ENCODE measurements at places on chromosomes 12 and 14.

DNA sequence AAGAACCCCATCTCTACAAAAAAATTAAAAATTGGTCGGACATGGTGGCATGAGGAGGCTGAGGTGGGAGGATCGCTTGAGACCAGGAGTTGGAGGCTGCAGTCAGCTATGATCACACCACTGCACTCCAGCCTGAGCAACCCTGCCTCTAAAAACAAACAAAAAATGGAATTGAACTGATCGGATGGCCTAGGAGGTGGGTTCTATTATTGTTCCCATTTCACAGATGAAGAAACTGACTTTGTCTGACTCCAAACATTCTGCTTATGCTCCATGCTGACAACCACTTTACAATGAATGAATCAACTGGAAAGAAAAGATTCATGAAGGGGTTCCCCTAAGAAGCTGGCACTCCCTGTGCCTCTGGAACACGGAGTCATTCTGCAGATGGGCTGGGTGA is 47.3 kb downstream of the TRPV4 start:
- DNase-seq, result no peak

DNA sequence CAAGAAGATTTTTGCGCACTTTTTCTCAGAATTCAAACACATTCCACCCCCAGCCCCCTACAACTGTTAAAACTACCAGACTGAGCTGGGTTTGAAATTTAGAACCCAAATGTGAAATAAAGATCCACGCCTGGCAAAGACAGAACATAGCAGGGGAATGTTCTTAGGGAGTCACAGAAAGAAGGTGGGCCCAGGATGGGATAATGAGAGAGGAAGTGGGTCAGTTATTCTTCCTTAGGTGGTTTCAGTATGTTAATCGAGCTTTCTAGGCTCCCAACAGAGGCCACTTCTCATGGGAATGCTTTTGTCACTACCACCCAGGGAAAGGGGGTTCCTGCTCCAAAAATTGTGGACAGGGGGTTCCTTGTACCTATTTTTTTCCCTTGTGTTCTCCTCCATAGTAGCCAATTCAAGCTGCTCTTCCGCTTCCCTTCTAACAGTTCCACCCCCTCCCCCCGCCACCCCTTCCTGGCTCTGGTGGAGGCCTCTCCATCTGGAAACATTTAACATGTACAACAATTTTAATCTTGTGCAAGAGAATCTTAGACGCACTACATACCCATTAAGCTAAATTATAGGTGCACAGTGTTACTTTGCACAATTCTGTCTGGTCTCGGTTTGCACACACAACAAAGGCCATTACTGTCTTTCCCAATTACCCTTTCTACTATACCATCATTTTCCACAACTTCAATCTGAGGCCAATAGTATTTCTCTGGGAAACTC is 218.1 kb downstream of the MON2 start:
- DNase-seq, result peak; percentile 89

DNA sequence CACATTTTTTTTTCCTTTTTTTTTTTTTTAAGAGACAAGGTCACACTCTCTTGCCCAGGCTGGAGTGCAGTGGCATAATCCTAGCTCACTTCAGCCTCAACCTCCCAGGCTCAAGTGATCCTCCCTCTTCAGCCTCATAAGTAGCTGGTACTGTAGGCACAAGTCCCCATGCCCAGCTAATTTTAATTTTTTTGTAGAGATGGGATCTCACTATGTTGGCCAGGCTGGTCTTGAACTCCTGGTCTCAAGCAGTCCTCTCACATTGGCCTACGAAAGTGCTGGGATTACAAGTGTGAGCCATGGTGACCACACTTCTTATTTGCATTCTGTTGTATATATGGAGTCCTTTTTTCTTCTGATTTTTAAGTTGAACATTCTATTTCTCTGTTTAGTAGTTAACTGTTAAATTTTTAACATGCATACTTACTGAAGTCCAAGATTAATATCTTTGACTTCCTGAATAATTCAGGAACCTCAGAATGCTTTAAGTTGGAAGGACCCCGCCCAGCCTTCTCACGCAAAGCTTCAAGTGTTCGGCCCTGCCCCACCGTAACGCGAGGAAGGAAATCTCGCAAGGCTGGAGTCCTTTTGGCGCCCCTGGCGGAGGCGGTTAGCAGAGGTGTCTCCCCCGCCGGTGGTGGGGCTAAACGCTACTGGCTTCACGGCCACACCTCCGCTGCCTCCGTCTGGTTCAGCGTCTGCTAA is 21.6 kb downstream of the SPATS2 start:
- DNase-seq, result no peak

GRCh38 chr14:20745571-20746358 is at the start of gene EDDM3A:
Gene EDDM3A, plus strand, starts transcription at chr14:20745887. Its CDS starts 1,694 bp downstream, at chr14:20747581.
- DNase-seq, result no peak

- no peak for DNase-seq
Observed at GRCh38 chr12:120666571-120667390, 20.2 kb upstream of the MLEC start.

DNA sequence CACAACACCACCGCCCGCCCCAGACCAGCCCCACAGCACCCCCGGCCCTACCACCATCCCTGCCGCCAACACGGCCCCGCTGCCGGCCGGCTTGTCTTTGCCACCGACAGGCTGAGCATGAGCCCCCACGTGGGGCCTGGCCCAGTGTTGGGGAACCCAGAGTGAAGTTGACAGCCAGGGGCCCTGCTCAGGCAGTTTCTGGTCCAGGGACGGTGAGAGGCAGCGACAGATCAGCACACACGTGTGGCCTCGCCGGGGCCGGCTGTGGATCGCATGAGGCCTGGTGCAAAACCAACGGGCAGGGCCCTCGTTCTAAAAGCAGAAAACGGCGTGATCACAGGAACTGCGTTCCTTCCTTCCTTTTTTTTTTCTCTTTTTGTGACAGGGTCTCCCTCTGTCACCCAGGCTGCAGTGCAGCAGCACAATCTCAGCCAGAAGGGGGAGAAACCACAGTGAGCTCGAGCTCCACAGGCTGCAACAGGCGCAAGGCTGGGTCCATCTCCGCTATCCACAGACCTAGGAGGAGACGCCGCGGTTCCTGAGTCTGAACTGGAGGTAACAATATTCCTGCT is 50.5 kb upstream of the FBRSL1 start:
- no peak for DNase-seq

DNA sequence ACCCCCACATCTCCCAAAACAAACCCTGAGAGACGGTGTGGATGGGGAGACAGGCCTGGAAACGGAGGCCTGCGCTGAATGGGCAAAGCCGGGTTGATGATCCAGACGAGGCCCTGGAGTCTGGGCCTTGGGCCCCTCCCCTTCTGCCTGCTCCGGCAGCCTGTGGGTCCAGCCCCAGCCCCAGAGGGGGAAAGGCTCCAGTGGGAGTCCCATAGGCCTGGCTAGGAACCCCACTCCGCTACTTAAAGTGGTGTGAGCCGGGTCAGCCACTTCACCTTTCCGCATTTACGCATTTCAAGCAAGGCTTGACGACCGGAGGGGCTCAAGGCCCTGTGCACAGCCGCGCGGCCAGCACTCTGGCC is 695 bp upstream of the TNFAIP2 start:
- no peak for DNase-seq

DNA sequence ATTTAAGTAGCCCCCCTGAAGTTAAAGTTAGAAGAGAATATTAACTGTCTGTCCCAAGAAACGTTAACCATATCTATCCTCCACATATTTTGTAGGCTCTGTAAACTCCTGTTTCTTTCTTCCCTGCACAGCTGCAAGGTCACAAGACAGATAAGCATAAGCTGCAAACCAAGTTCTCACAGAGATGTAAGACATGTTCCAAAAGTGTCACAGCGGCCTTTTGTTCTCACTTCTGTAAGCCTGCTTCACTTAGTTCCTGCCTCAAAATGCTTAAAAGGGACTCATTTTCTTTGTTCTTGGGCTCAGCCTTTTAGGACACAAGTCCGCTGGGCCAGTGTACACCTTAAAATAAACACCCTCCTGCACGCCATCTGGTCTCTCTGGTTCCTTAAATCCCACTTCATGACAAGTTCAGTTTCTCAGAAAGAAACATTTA is 3.2 kb downstream of the RNASE1 start:
- no peak for DNase-seq

- DNase-seq, result no peak
Observed at GRCh38 chr12:128872303-128872702, 19.0 kb downstream of the GLT1D1 start.

- DNase-seq, result no peak
Observed at GRCh38 chr14:105303949-105304348, 3.1 kb upstream of the BRF1 start.

- DNase-seq, result peak; percentile 77
Observed at GRCh38 chr12:45290216-45290605, 74.3 kb downstream of the ANO6 start.

GRCh38 chr14:36655963-36656686 is 5.5 kb upstream of the PAX9 start:
- DNase-seq, result no peak

- no peak for DNase-seq
Observed at GRCh38 chr12:68804657-68805591, 3.1 kb upstream of the MDM2 start.

GRCh38 chr12:122129131-122129530 is 44.9 kb downstream of the IL31 start:
- no peak for DNase-seq

GRCh38 chr14:62056789-62057188 is 294.6 kb downstream of the SNAPC1 start:
- no peak for DNase-seq

DNA sequence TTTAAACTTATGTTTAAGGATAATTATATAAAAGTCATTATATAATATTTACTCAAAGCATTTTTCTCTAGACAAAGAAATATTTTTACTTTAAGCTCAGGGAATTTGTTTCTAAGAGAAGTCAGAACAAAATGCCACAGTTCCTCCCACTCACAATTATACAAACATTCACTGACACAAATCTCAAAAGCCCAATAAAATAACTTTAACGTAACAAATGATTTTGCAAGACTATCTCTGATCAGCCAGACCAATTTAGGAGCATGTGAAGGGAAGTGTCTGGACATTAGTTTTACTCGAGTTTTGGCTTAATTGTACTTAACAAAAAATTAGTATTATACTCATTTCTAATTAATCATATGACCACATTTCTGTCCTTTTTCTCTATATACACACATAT is 41.2 kb downstream of the COCH start:
- no peak for DNase-seq

GRCh38 chr12:21718944-21719650 is 55.4 kb downstream of the KCNJ8 start:
- no peak for DNase-seq

DNA sequence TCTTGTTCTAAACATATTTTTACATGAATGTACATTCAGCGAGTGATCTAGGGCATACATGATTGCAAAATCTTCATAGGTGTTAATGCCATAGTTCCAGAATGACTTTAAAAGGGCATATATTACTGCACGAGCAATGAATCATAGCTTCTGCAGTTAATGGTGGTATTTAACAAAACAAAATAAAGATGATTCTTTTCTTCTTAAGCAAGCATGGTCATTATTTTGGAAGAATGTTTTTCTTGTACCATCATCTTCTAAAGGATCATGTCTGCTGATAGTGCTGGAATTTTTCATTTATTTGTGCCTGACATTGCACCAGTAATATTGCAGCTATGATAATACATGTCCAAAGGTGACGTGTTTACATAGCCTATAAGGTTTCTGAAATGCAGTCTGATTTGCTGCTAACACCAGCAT is 388.6 kb downstream of the CCDC91 start:
- no peak for DNase-seq

DNA sequence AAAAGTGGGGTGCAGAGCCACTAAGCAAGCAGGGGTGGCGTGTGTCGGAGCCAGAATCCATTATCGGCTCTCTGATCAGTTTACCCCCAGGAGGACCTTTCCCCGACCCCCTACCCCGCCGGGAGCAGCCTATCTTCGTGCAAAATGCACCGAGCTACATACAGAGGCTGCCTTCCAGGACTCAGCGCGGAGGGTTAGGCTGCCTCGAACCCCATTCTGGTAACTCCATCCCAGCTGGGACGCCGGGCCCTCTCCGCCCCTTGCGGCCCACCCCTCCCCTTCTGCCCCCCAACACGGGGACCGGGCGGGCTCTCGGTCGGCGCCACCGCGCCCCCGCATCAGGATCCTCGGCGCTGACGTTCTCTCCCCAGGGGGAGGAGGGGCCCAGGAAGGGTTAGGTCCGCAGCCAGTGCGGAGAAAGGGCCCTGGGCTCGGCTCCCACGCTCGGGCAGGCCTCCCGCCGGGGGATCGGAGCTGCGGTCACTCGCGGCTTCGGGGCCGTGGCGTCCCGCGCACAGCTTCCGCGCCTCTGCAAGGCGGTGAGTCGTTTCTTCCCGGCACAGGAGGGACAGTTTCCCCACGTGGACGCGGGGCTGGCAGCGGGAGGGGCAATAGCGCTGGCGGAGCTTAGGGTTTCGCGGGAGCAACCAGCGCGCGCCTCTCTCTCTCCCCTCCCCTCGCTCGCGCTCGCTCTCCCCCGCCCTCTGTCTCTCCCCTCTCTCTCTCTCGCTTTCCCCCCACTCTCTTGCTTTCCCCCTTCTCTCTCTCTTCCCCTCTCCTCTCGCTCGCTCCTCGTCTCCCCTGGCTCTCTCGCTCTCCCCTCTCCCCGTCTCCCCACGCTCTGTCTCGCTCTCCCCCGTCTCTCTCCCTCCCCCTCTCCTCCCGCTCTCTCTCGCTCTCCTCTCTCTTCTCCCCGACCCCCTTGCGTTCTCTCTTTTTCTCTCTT is 12.5 kb upstream of the MAP3K9 start:
- peak; percentile 30 for DNase-seq

DNA sequence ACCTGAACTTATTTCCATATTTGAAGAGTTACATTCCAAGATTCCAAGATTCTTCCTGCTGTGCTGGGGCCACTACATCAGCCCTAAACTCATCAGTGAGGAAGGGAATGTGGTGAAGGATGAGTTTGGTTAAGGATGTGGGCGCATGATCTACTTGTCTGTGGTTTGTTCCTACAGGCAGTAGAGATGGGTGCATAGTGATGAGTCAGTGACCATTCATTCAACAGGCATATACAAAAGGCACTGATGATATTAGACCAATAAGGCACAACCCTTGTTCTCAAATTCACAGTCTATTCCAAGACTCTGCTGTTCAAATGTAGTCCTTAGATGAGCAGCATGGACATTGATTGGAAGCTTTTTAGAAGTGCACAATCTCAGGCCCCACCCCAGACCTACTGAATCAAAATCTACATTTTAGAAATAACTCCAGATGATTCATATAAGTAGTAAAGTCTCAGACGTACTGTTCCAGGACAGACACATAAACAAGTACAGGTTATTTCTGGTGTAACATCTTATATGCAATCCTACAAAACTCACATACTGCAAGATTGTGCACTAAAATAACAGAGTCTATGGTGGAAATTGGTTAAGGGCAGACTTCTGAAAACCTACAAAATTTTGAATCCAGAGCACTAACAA is 47.7 kb upstream of the MAP3K9 start:
- peak; percentile 11 for DNase-seq

DNA sequence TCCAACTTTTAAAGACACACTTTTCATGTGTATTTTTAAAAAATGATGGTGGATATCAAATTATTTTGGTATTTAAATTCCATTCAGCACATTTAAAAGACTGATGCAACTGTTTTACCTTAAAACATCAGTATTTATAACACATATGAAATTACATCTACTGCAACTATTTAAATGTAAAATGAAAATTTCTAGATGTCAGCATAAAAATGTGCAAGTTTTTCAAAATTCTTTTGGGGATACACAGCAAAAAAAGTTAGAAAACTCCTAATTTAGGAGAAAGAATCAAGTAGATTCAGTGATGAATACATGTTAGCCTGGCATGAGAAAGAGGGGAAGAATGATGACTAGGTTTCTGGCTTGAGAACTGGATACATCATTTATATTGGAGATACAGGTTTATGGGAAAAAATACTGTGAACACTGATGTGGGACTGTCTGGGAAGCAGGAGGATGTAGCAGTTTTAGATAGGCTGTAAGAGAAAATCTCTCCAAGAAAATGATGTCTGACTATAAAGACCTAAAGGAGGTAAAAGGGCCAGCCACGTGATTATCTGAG is 9.2 kb downstream of the SOS2 start:
- peak; percentile 20 for DNase-seq

- DNase-seq, result no peak
Observed at GRCh38 chr12:99695050-99695449, 47.5 kb downstream of the GARIN6 start.
